ENCODE measurements at places on chromosomes 11 and 22.

DNA sequence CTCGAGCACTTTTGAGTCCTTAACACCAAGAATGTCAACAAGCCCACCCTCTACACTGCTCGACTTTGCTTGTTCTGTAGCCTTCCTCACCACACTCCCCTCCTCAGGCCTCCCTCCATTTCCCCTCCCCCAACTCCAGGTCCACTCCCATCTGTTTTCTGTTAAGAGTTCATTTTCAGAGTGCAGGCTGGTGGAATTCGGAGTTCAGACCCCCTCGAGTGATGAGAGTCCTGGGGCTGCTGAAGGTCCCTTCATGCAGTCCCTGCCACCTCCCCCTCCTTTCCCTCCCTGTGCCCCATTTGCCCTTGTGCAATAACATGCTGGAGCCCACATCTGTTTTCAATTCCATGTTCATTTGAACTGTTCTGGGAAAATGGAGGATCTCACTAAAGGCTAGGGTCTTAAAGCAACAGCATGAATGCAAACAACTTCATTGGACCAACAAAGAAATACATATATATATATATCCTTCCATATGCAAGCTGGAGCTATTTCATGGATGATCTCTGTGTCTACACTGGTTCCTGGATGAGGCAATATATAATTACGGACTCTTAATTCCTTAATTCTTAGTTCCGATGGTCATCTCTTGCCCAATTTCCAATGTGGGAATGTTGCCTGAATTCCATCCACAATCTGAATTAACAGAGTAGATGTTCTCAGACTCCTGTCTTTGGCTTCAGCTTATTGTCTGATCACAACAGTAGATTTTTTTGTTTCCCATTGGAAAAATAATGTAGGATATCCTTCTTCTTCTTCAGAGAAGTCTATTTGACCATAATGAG lies 340.4 kb downstream of the ETS1 start:
- DNase-seq: peak; percentile 86

GRCh38 chr11:82250047-82250446 lies 483.6 kb downstream of the FAM181B start:
- no peak for DNase-seq

GRCh38 chr22:41479671-41480396 lies 10.9 kb downstream of the ACO2 start:
- no peak for DNase-seq

DNA sequence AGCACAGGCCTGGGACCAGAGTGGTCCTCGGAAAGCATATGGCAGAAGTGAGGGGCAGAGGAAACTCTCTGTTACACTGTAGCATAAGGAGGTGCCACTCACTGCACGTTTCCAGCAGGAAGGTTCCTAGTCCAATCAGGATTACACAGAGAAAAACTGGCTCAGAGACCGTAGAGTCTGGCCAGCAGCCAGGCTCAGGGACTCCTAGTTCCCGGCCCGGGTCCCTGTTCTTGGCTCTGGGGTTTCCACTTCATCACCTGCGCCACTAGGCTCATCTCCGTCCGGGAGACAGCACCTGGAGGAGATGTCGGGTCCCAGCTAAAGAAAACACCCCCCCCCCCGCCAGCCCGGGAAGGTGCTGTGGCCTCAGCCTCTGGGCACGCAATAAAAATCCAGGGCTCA lies 1.1 kb downstream of the TTLL12 start:
- DNase-seq: no peak

DNA sequence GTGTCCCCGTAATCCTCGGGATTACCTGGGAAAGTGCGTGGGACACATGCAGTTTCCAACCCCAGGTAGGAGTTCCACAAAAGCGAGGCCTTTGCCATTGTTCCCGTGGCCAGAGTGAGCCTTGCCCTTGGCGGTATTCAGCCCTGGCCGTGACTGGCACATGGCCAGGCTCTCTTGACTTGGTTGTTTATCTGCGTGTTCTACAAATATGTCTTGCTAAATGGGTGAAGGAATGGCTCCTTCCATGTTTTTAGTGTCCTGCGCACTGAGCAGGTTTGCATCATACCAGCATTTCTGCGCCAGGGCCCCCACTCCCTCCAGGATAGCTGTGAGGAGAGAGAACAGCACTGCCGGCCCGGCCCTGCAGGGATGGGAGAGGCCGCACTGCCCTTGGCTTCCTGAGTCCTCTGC lies 20.0 kb downstream of the POLR3H start:
- no peak for DNase-seq

- DNase-seq: no peak
These were observed 36.9 kb downstream of the BDNF start for GRCh38 chr11:27663326-27663725.

- no peak for DNase-seq
These were observed 1021.4 kb downstream of the BRD1 start for GRCh38 chr22:48806227-48806781.

DNA sequence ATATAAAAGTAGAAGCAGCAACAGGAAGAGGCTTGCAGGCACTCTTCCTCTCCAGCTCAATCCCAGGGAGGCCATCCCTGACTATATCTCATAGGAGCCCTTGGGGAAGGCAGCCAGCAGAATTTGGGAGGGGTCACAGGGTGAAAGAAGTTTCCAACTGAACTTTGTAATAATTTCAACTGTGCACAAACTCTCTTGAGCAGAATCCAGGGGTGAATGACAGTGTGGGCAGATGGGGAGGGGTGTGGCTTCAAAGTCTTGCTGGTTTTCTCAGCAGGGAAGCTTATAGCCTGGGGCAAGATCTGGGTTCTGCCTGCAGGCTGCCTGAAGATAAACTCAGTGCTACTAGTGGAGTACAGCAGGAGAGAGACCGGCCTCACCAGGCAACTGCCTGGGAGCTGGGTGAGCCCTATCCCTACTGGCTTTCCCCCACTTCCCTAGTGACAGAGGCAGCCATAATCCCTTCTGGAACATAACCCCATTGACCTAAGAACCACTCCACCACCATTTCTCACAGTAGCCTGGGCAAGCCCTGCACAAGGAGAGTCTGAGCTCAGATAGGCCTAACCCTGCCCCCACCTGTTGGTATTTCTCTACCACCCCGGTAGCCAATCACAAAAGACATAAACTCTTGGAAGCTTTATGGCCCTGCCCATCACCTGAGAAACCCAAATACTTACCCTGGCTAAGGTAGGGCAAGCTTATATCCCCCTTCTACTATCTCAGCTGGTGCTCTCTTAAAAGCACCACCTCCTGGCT lies 17.8 kb upstream of the TTC12 start:
- no peak for DNase-seq

- DNase-seq: no peak
These were observed 791.7 kb downstream of the FAM181B start for GRCh38 chr11:81941998-81942397.

DNA sequence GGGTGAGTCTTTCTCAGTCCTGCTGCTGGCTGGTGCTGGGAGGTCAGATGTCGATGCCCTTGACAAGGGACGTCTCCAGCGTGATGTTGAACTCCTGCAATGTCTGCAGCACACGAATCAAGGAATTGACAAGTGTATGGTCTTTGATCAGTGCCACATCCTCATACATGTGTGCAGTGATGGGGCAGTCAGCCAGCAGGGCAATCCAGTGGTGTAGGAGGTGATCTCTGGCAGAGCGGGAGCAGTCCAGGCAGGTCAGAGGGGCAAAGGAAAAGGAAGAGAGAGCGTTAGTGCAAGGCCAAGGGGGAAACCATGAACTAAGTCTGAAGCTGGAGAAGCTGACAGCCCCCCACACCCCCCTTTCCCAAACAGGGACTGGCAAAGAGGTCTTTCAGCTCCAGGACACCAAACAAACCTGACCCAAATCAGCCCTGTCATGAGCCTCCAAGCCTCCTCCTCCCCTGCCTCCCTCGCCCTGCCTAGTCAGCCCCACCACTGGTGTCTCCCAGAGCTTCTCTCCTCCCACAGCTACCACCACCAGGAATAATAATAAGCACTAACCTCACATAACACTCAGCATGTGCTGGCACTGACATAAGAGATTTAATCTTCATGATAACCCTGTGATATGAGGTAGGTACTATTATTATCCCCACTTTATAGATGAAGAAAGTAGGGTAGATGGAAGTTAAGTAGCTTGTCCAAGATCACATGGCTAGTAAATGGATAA lies 48.4 kb upstream of the SCUBE2 start:
- no peak for DNase-seq
